ENCODE measurements at places on chromosomes 16 and 17.

- no peak for DNase-seq
These were observed 4.3 kb downstream of the ZFP1 start for GRCh38 chr16:75152635-75153034.

GRCh38 chr17:72465191-72466024 lies 344.6 kb downstream of the SOX9 start:
- no peak for DNase-seq

GRCh38 chr17:42000413-42001133 lies 16.7 kb downstream of the DNAJC7 start:
- DNase-seq, result no peak

DNA sequence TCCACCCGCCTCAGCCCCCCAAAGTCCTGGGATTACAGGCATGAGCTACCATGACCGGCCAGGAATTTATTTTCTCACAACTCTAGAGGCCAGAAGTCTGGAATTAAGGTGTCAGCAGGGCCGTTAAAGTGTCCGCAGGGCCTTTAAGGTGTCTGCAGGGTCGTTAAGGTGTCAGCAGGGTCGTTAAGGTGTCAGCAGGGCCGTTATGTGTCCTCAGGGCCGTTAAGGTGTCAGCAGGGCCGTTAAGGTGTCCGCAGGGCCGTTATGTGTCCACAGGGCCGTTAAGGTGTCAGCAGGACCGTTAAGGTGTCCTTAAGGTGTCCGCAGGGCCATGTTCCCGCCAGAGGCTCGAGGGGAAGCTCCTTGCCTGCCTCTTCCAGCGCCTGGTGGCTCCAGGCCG lies 125.2 kb downstream of the RAP1GAP2 start:
- no peak for DNase-seq

GRCh38 chr17:81364278-81365147 lies 30.7 kb upstream of the BAHCC1 start:
- DNase-seq, result no peak

GRCh38 chr17:51630101-51630671 lies 369.8 kb downstream of the UTP18 start:
- no peak for DNase-seq

- no peak for DNase-seq
These were observed 185.6 kb upstream of the TNRC6C start for GRCh38 chr17:77772899-77773358.

DNA sequence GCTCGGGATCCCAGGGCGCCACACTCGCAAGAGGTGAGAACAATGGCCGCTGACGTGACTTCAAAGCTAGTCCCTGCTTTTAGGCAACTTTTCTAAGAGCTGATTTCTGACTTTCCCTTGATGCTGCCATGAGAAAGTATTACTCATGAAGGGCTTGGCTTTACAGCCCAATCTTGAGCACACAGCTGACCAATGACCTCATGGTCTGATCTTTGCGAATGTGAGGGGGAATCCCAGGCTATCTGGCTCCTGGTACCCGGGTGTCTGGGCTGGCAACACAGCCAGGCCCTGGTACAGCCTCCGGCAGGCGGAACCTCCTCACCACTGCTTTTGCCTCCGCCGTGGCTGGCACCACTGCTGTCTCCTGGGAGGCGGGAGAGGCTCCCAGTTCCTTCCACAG lies 17.5 kb downstream of the NDUFAF8 start:
- DNase-seq, result no peak

DNA sequence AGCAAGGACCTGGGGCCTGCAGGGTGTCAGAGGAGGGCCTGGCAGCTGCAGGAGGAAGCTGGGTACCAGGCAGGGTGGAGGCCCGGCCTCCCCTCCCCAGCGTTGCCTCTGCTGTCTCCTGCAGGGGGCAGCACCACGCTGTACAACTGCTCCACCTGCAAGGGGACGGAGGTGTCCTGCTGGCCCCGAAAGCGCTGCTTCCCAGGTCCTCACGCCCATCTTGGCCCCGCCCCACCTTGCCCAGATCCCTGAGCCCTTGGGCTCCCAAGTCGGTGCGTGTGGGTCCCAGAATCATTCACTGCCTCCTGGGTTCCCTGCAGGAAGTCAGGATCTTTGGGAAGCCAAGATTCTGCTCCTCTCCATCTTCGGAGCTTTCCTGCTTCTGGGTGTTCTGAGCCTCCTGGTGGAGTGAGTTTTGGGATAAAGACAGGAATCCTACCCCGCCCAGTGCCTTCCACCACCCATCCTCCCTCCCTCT lies 1.2 kb downstream of the TMEM95 start:
- peak; percentile 91 for DNase-seq

- DNase-seq, result no peak
These were observed 149.1 kb downstream of the VPS53 start for GRCh38 chr17:565521-565920.

GRCh38 chr16:56549744-56550385 lies 15.0 kb upstream of the MT4 start:
- peak; percentile 3 for DNase-seq

DNA sequence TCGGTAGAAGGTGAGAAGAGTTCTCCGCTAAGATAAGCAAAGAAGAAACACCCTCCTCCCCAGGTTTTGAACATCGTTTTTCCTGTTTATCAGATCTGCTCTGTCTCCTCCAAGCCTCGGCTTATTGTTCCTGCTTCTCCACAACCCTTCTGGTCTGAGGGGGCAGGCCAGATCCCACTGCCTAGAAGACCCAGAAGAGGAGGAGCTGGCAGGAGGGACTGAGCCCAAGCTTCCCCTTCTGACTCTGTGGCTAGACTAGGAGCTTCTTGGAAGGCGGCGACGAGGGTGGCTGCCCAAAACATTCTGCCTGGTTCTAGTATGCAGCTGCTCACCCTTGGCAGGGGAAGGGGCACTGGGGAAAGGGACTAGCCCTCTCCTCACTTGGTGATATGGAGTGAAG lies 5.2 kb upstream of the HOXB5 start:
- no peak for DNase-seq

Data from stimulated activated CD4-positive, alpha-beta T cell treated with anti-CD3 and anti-CD28 coated beads, Interleukin-2, amount 100 ng/mL, for 24 hours (primary cell).